ENCODE measurements at places on chromosomes 16 and 17.
A peak's percentile ranks its signal among the peaks of the same experiment; 100 is the strongest.

DNA sequence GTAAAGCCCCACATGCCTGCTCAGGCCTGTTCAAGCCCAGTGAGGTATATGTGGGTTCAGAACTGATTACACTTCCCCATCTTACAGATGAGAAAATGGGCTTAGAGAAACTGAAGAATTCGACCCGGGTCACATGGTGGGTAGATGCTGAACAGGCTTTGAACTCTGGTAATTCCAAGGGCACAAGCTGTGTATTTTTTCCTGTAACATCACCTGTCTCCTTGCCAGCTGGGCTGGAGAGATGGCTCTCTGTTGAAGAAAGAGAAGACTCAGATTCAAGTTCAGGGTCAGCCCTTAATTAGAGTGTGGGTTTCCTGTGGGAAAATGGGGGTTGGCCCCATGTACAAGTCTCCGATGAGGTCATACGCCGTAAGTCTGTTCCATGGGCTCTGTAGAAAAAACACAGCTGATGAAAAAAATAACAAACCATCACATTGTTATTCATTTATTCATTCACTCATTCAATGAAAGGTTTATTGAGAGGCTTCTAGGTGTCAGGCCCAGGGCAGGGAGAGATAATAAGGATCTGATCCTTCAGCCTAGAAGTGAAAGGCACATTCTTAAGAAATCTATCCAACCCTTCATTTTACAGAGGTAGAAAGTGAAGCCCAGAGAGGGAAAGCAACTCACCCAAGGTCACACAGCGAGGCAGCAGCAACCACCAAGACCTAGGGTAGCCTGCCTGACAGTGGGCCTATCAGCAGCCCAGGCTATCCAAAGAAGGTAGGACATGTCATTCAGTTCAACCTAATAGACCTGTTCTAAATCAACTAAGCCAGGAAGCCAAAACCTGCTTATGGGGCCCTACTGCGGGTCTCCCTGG, 482.8 kb downstream of the SOX9 start:
- no peak for DNase-seq

GRCh38 chr17:50060951-50061712, 5.2 kb downstream of the ITGA3 start:
- no peak for DNase-seq

- no peak for DNase-seq
Observed at GRCh38 chr17:2170023-2170422, 115.1 kb downstream of the HIC1 start.

GRCh38 chr17:7224661-7225111, 4.9 kb downstream of the ACADVL start:
- no peak for DNase-seq

- no peak for DNase-seq
Observed at GRCh38 chr17:77844681-77845080, 113.8 kb upstream of the TNRC6C start.

- no peak for DNase-seq
Observed at GRCh38 chr17:81489998-81490992, 22.3 kb downstream of the ACTG1 start.

GRCh38 chr17:80591788-80592187, 47.1 kb downstream of the RPTOR start:
- no peak for DNase-seq

DNA sequence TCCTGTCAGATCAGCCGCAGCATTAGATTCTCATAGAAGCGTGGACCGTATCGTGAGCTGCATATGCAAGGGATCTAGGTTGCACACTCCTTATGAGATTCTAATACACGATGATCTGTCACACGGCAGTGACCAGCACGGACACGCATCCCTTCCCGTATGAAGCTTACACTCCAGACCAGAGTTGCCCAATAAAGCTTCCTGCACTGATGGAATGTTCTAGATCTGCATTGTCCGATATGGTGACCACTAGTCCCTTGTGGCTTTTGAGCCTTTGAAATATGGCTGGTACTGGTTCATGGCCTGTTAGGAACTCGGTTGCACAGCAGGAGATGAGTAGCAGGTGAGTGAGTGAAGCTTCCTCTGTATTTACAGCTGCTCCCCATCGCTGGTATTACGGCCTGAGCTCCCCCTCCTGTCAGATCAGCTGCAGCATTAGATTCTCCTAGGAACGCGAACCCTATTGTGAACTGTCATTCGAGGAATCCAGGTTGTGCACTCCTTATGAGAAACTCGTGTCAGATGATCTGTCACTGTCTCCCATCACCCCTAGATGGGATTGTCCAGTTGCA, 49.8 kb upstream of the ZCCHC14 start:
- no peak for DNase-seq

GRCh38 chr16:68396481-68396880, 51.8 kb downstream of the SMPD3 start:
- no peak for DNase-seq

GRCh38 chr16:18984435-18985005, 786 bp downstream of the TMC7 start:
- no peak for DNase-seq

- no peak for DNase-seq
Observed at GRCh38 chr16:80012586-80012985, 412.0 kb upstream of the MAF start.

GRCh38 chr16:56294579-56294978, 103.3 kb downstream of the GNAO1 start:
- no peak for DNase-seq

- DNase-seq: no peak
Observed at GRCh38 chr17:17055286-17056155, 13.3 kb downstream of the MPRIP start.

DNA sequence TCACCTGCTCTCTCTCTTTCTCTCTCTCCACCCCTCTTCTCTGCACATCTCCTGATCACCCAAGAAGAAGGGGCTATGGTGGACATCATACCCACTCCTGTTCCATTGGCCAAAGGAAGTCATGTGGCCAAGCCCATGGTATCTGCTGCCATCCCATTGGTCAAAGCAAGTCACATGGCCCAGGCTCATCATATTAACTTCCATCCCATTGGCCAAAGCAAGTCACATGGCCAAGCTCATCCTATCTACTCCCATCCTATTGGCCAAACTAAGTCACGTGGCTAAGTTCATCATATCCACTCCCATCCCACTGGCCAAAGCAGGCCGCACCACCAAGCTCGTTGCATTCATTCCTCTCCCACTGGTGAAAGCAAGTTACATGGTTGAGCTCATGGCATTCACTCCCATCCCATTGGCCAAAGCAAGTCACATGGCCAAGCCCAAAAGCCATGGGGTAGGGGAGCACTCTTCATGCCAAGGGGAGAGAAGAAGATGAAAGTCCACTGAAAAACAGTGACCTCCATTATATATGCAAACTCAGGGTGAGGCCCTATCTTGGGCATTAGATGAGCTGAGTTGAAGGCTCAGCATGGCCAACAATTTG, 29.2 kb downstream of the SNX20 start:
- no peak for DNase-seq

DNA sequence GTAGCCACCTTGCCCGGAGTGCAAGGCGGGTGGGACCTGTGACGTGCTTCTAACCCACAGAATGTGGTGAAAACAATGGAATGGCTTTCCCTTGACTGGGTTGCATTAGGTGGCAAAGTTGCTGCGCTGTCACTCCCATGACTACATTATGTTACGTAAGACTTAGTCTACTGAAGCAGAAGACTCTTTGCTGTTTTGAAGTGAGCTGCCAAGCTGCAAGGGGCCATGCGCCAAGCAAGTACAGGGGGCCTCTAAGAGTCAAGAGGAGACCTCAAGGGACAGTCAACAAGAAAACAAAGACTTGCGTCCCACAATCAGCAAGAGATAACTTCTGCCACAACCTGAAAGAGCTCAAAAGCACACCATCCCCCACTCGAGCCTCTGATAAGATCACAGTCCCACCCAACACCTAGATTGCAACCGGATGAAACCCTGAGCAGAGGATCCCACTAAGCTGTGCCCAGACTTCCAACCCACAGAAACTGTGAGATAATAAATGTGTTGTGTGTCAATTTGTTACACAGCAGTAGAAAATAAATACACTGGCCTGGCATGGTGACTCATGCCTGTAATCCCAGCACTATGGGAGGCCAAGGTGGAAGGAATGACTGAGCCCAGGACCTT, 16.5 kb downstream of the ANKRD11 start:
- no peak for DNase-seq

DNA sequence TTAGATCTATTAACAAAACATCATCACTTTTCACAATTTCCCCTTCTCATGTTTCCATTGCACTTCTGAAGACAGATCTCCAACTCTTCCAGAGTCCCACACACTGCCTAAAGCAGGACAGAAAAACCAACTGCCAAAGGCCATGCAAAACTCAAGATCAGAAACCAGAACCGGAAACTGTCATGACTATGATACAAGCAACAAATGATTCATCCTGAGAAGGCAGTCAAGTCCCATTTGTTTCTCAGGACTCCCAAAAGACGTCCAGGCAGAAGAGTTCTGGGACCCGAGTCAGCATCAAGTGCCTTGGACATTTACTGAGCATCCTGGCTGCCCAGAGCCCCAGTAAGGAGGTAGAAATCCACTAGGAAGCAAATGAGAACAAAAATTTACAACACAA, 38.8 kb downstream of the ERN1 start:
- DNase-seq: no peak

DNA sequence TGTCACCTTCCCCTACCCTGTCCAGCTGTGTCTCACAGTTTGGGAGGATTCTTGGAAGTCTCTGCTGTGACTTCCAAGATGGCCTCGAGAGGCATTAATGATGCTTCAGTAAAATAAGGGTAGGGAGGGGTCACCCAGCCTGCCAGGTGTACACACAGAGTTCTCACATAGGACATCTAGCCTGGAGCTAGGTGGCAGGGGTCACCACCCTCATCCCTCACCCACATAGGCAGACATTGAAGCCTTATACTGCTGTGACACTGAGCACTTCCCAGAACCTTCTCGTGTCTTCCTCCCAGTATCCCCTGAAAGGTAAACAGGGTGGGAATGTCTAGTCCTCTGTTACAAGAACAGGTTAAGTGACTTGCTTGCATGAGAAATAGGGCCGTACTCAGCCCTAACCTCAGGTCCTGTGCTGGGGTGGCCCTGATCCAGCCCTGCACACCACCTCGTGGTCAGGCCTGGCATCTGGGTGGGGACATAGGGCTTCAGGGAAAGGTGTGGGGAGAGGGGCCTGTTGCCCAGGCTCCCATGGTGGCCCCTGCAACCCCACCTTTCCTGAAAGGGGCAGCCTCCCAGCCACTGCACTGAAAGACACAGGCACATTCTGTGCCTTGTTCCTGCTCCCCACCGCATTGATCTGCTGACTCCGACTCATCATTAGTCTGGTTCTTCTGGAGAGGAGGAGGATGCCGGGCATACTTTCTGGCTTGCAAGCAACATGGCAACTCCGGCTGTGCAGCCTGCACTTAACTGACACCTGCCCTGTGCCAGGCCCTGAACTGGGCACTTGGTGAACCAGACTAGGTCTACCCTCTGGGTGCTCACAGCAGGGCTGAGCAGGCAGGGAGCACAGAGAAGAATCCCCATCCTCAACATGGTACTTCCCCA, 3.6 kb upstream of the MMP15 start:
- no peak for DNase-seq

DNA sequence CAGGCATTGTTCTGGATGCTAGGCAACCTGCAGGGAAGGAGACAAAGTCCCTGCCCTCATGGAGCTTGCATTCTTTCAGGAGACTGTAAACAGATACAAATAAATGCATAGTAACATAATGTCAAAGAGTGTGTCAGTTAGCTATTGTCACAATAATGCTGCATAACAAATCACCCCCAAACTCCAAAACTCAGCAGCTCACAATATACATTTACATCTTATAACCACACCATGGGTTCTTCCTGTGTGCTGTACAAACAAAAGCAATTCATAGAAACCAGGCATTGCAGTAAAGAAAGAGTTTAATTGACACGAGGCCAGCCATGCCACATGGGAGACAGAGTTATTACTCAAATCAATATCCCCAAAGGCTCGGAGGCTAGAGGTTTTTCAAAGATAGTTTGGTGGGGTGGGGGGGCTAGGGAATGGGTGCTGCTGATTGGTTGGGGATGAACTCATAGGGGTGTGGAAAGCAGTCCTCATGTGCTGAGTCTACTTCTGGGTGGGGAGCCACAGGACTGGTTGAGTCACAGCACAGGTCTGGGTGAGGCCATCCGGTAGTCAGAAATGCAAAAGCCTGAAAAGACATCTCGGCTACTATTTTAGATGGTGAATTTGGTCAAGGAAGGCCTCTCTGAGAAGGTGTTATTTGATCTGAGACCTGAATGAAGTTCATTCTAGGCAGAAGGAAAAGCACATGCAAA, 79.0 kb downstream of the GPRC5B start:
- DNase-seq: no peak

GRCh38 chr17:36921095-36921851, 16.0 kb upstream of the LHX1 start:
- DNase-seq: peak; percentile 39

- no peak for DNase-seq
Observed at GRCh38 chr16:57476546-57477410, 9.5 kb downstream of the DOK4 start.

DNA sequence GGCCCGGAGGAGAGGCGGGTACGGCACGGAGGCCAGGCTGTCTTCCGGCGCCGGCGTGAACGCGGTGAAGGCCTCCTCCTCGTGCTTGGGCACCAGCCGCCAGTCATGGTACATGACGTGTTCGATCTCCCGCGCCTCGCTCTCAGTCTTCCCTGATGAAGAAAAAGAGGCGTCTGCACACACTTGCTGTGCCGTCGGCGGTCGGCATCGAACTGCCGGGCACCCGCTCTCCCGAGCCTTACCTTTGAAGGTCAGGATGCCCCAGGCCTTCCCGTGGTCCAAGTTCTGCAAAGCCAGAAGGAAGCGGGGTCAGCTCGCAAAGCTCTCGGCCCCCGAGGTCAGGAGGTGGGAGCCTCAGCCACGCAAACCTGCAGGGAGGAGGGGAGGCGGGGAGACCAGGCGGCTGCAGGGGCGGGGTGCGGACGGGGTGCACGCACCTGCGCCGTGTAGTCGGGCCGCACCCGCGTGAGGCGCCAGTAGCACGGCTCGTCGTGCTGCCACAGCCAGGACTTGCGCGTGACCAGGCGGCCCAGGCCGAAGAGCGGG, at the start of gene EME2:
Gene EME2 (plus strand): TSS at position 449 of the 546 bp plus-strand sequence. CDS start 418 bp downstream, outside the sequence.
- peak; percentile 32 for DNase-seq

DNA sequence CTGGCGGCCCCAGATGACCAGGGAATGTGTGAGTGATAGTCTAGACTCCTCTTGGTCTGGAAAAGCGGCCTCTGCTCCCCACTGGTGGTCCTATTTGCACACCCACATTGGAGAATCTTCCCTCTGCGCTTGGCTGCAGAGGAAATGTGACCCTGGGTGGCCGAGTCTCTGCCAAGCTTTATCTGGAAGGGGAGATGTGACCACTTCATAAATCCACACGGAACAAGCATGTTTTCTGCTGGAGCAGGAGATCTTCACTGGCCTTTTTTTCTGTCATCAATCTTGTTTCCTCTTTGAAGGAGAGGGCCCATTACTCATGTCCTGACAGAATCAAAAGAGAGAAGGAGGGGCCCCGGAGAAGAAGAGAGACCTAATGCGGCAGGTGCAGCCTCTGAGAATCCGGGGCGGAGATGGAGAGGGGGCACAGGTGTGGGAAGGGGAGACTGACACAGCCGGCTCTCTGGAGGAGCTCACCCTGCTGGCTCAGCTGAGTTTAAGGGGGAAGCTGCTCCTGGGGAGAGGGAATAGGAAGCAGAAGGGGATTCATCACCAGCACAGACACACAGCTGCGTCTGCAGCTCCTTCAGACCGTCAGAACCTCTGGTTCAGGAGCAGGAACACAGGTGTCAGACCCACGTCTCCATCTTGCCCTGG, 116.3 kb downstream of the SOX9 start:
- no peak for DNase-seq

GRCh38 chr17:19319771-19320505, 42.6 kb downstream of the B9D1 start:
- DNase-seq: no peak
